Naive thymus-derived CD4-positive, alpha-beta T cell (primary cell): ENCODE measurements at places on chromosomes 12 and 14. TPM values are rescaled to one million over a fixed set of nuclear protein-coding genes. Genes with fewer than 3 reads are reported as not detected.

- no peak overlapping the region for H3K4me3 ChIP-seq
- peaks cover 61% of the 10 kb centered on the region for H3K36me3 ChIP-seq
- no peak for DNase-seq
- H3K27me3 ChIP-seq, result no peaks in the 10 kb centered on the region
Observed at GRCh38 chr12:121444842-121445202, 44.9 kb downstream of the RNF34 start.

DNA sequence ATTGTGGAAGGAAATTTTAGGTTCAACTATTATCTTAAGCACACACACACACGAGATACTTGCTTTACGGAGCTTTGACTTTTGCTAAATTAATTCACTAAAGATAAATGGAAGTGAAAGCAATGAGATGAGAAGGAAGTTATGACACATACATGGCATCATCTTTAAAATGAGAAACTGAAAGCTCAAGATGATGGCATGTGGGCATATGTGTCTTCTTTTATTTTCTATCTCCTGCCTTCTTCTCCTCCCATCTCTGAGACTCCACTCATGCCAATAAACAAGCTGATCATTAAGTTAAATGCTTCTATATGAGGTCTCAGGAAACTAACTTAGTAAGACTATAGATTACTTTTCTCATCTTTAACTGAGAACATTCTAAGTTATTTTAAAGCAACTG lies 216.7 kb downstream of the MED13L start:
- no peak overlapping the region for H3K4me3 ChIP-seq
- no peak overlapping the region for H3K27ac ChIP-seq
- no peak for DNase-seq
- no peaks in the 10 kb centered on the region for H3K36me3 ChIP-seq
- no peaks in the 10 kb centered on the region for H3K27me3 ChIP-seq

GRCh38 chr12:106030210-106031071 lies 108.3 kb downstream of the NUAK1 start:
- no peak for DNase-seq
- no peak overlapping the region for H3K27ac ChIP-seq
- H3K4me3 ChIP-seq, result no peak overlapping the region
- H3K4me1 ChIP-seq, result no peaks in the 10 kb centered on the region
- H3K36me3 ChIP-seq, result no peaks in the 10 kb centered on the region

KLHL28 gene
- 37.5 TPM for total RNA-seq

DNA sequence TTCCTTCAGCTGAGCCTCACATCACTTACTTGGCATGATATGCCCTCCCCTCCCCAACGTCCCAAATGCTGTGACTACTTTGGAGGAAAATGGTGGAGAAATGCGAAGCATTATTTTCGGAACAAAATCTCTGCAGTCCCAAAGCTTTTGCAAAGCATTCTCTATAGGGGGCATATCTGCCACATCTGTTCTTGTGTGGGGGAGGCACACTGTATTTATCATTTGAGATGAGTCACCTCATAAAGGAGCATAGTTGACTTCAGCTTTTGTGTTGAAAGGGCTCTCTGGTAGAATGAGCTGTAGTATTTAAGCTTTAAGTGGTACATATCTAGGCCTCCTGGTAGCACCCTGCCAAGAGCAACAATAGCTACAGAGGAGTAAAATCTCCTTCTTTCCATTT lies 447.5 kb downstream of the ADAMTS20 start:
- no peak for DNase-seq
- no peak overlapping the region for H3K27ac ChIP-seq
- H3K4me1 ChIP-seq, result no peaks in the 10 kb centered on the region
- no peaks in the 10 kb centered on the region for H3K36me3 ChIP-seq

DNA sequence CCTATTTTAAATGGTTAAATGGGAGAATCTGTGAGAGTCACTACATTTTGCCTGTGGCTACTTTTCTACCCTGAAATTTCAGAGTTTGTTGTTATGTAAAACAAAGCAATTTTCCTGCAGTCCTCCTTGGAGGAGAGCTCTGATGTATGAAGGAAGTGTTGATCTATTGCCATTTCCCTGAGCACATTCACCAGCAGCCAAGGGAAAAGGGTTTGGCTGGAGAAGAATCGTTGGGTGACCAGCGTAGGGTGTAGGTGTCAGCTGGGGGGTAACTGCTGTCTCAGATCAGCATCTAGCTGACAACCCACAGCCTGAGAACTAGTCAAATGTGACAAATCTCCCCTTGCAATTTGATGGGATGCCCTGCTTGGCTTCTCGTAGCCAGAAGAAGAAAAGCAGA lies 230.5 kb downstream of the PDZRN4 start:
- H3K27me3 ChIP-seq, result no peaks in the 10 kb centered on the region
- H3K4me1 ChIP-seq, result no peaks in the 10 kb centered on the region
- no peak for DNase-seq
- no peak overlapping the region for H3K27ac ChIP-seq

GRCh38 chr14:38546932-38547551 lies 291.1 kb upstream of the CLEC14A start:
- no peak overlapping the region for H3K4me3 ChIP-seq
- no peaks in the 10 kb centered on the region for H3K36me3 ChIP-seq
- no peaks in the 10 kb centered on the region for H3K27me3 ChIP-seq
- H3K27ac ChIP-seq, result no peak overlapping the region
- no peak for DNase-seq
- no peaks in the 10 kb centered on the region for H3K4me1 ChIP-seq

IAPP gene
- total RNA-seq, result not detected in 2 replicates

DNA sequence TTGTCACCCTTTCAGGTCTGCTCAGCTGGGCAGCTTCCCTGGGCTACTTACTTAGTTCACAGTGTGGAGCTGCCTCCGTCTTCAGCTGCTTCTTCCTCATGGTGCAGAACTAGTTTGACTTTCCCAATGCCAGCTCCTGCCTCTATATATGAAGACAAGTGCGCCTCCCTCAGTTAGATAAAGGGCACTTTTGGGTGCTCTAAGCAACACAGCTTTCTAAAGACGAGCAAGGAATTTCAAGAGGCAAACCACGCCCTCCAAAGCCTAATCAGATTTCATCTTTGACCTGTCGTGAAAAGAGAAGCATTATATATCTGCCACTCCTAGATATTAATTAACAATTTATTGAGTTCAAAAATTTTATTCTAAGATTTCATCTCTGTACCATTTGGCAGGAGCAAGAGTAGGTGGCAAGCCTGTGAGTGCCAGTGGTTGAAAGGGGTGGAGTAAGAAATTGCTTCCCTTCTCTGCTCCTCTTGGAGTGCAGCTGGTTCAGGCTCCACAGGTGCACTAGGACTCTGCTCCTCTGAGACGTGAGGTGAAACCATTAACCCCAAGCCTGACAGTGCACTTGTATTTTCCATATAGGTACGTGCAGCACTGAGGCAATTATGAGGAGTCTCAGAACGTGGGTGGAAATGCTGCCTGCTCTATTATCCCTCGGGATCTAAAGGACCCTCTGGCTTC lies 2.1 kb upstream of the SLC11A2 start:
- no peak overlapping the region for H3K27ac ChIP-seq
- no peaks in the 10 kb centered on the region for H3K36me3 ChIP-seq
- DNase-seq, result no peak
- H3K27me3 ChIP-seq, result no peaks in the 10 kb centered on the region
- no peak overlapping the region for H3K4me3 ChIP-seq
